ENCODE measurements at places on chromosomes 1 and 21.

DNA sequence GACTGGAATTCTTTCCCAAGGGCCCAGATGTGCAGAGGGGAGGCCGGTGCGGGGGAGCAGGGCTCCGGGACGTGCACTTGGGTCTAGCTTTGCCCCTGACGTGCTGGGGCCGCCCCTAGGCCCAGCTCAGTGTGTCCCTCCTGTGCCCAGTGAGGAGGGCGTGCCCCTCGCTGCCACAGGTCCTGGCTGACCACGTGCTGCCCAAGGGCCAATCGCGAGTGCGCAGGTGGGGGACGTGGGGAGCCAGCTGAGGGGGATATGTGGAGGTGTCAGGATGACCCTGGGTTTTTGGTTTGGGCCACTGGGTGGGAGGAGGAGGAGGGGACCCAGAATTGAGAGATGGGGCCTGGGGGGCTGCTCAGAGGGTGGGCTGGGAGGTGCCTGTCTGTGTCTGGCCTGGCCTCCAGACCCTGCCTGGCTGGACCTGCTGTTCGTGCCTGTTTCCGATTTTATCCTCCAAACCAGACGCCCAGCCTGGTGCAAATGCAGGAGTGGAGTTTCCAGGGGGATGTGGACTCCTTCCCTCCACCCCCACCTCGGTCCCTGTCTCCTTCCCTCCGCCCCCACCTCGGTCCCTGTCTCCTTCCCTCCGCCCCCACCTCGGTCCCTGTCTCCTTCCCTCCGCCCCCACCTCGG, 6.1 kb upstream of the RNF223 start:
- peak; percentile 11 for DNase-seq

DNA sequence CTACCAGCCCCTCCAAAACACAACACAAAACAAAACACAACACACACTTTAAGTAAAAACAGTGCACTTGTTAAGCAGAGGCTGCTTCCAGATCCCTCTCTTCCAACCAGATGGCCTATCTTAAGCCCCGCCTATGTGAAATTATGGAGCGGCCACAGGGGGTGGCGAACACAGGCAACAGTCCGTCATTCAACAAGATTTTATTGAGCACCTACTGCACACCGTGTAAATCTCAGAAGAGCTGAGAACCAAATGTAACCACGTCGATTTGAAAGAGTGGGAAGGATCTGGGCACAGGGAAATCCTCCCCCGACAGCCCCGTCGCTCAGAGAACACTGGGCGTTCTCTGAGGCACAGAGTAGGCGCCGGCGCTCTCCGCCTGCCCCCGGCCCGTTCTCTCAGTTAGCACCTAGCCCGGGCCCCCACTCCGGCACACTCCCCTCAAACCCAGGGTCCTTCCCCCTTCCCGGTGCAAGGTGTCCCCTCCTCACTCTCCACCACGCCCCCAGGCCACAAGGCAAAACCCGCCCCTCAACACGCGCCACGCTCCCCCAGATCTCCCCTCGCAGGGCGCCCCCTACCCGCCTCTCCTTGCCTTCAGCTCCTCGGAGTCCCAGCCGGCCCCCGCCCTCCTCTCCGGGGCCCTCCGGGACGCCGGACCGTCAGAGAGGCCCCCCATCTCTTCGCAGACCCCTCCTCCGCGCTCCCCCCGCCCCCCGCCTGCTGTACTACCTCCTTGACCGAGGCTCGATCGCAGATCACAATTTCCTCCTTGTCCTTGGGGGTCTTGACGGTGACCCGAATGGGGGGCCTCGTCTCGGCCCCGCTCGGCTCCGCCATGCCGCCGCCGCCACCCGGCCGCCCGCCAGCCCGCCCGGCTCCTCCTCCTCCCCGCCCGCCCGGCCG, 483 bp downstream of the UBQLN4 start:
- DNase-seq = peak; percentile 84

DNA sequence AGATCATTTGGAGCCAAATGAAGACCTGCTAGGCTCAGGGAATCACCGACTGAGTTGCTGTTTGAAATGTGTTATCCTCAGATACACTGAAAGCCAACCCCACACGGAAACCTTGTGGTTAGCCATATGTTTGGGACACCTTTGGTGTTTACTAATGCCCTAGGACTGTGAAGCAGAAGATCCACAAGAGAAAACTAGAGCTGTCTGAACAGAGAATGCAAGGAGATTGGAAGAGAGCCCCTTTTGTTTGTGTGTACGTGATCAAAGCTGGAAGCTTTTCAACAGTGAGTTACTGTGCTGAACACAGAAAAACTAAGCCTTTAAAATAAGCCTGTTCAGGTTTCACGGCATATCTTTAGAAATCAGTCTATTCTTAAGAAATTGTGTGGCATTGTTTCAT, 908.2 kb upstream of the ADGRL2 start:
- DNase-seq = peak; percentile 26

GRCh38 chr1:170755795-170756194, 91.9 kb downstream of the PRRX1 start:
- DNase-seq = no peak

DNA sequence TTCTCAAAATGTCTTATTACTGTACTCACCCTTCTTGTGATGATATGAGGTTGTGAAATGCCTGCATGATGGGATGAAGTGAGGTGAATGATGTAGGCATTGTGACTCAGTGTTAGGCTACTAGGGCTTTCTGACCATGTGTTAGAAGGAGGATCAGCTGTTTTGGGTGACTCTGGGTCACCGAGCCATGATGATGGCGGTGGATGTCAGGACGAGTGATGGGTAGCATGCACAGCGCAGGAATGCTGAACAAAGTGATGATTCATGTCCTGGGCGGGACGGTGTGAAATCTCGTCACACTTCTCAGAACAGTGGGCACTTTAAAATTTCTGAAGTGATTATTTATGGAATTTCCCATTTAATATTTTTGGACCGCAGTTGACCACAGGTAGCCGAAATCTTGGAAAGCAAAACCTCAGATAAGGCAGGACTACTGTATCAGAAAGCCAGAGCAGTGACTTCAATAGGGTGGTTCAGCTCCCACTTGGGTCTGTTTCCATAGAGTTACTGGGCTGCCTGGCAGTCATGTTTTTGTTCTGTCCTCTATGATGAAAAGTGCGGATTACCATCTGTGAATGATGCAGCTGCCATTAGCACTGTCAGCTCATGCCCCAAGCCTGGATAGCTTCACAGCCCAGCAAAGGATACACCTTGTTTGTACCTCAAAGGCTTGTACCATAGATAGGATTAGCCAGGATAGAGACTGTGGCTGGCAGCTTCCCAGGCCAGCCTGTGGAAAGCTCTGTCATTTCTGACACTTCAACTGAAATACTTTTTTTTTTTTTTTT, 26.6 kb downstream of the IL6R start:
- peak; percentile 98 for DNase-seq

GRCh38 chr1:97365026-97365425, 555.8 kb downstream of the DPYD start:
- peak; percentile 56 for DNase-seq

DNA sequence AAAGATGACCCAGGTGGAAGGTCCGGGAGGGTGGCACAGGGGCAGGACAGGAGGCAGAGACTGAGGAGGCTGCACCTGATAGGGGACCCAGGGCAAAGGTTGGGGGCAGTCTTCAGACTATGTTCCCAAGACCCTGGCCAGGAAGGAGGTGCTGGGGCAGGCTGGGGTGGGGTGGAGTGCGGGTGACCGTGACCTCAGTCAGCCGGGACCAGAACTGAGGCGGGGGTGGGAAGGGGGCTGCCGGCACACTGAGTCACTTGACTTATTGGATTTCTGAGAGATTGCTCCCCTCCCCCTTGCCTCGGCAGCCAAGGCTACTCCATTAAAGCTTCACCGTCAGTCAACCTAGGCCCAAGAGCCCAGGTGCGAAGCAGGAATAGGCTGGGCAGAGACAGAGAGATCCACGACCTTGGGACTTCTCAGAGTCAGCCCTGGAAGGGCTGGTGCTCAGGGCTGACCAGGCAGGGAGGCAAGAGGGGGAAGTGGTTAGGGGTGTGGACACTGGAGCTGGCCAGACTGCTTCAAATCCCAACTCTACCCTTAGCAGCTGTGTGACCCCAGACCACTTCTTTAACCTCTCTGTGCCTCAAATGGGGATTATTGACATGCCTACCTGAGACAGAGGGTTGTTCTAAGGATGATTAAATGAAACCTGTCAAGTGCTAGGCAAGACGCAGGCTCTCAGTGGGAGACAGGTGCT, 47.9 kb upstream of the LAPTM5 start:
- no peak for DNase-seq

DNA sequence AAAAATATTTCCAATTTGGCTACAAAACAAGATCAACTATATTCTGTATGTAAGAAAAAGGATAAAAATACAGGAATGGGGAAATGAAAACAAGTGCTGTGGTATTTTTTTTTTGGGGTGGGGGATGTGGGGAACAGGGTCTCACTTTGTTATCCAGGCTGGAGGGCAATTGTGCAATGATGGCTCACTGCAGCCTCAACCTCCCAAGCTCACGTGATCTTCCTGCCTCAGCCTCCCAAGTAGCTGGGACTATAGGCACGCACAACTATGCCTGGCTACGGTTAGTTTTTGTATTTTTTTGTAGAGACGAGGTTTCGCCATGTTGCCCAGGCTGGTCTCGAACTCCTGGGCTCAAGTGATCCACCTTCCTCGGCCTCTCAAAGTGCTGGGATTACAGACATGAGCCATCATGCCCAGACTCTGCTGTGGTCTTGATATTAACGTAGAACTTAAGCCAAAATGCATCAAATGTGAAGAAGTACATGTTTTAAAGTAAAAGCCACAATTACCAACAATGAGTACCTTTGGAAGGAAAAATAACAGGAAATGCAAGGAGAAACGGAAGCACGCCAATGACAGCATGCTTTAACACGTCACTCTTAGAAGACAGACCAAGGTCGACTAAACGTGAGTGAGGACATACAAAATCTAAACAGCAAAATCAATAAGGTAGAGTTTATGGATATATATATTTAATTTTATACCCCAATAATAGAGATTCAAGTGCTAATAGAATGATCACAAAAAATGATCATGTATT, 8.8 kb upstream of the ABCB10 start:
- DNase-seq = no peak

GRCh38 chr1:76508871-76509270, 358.4 kb upstream of the ST6GALNAC5 start:
- DNase-seq = no peak

GRCh38 chr1:183735069-183735860, 69.7 kb upstream of the RGL1 start:
- DNase-seq = peak; percentile 24

DNA sequence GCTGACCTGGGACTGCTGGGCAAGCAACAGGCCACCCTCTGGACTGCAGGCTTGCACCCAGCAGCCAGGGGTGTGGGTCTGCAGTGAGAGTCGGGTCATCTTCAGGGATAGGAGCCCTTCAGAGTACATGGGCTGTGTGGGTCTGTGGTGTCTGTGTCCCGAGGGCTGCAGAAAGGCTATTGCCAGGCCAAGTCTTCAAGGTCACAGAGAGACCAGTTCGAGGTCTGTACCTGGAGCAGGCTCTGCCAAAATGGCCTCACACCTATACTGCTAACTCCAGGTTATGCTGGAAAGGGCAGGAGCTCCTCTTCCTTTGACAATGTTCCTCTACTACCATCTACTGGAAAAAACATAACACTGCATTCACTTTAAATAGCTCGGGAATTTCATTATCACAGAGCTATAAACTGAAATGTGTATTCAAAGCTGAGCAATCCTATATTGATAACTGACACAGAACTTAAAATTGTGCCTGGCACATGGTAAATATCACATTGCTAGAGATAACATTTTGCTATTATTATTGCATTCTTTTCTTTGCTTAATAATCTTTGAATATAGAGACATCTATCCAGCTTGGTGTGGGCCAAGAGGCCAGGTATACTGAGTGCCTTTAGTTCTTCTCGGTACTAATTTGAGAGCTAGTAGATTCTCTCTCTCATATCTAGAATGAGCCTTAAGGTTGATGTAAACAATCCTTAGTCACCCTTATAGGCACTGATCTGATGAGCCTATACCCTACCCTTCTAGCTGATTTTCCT, 6.9 kb upstream of the DNAH14 start:
- peak; percentile 25 for DNase-seq

GRCh38 chr1:108038653-108039236, 73.8 kb upstream of the VAV3 start:
- DNase-seq = no peak

- no peak for DNase-seq
Measured at GRCh38 chr1:230950404-230950803, 28.3 kb downstream of the TTC13 start.

All from iris pigment epithelial cell (primary cell).